ENCODE measurements at places on chromosomes 1 and 21. TPM values are rescaled to one million over a fixed set of nuclear protein-coding genes. Genes with fewer than 3 reads are reported as not detected.

SYTL1 gene
- under 0.01 TPM for total RNA-seq

OR2G6 gene
- not detected for total RNA-seq

S100A10 gene
- total RNA-seq = 144 TPM

TDRD5 gene
- not detected for total RNA-seq

ZMYM1 gene
- total RNA-seq = 21.3 TPM

CYP4X1 gene
- 1.6 TPM for total RNA-seq

PADI6 gene
- not detected for total RNA-seq

CD34 gene
- 16.9 TPM for total RNA-seq

LRRC8D gene
- 26.4 TPM for total RNA-seq

BRINP2 gene
- total RNA-seq = not detected

ZNF648 gene
- not detected for total RNA-seq

MTARC2 gene
- total RNA-seq = 8.0 TPM

AMY1A gene
- total RNA-seq = not detected

HIVEP3 gene
- 1.1 TPM for total RNA-seq

PGLYRP4 gene
- not detected for total RNA-seq

GJA5 gene
- total RNA-seq = 11.0 TPM

USH2A gene
- total RNA-seq = not detected

ZP4 gene
- total RNA-seq = not detected

HES4 gene
- total RNA-seq = 17.8 TPM

CASQ2 gene
- total RNA-seq = not detected

PRAMEF4 gene
- total RNA-seq = not detected

MIXL1 gene
- total RNA-seq = not detected

TRABD2B gene
- total RNA-seq = not detected

A3GALT2 gene
- total RNA-seq = not detected

EDARADD gene
- not detected for total RNA-seq

SPRR2B gene
- not detected for total RNA-seq

CGN gene
- total RNA-seq = 0.71 TPM

GNG4 gene
- total RNA-seq = not detected

TMEM50A gene
- total RNA-seq = 152 TPM

WNT2B gene
- 1.9 TPM for total RNA-seq

XCL2 gene
- not detected for total RNA-seq

DENND1B gene
- total RNA-seq = 3.8 TPM

S100A3 gene
- total RNA-seq = 0.66 TPM

LPAR3 gene
- not detected for total RNA-seq

KLHDC9 gene
- 0.60 TPM for total RNA-seq

MATN1 gene
- not detected for total RNA-seq

ANKRD45 gene
- 0.20 TPM for total RNA-seq

GPR3 gene
- 0.49 TPM for total RNA-seq

LCE1C gene
- total RNA-seq = not detected

BMP8B gene
- 0.07 TPM for total RNA-seq

PEAR1 gene
- 15.8 TPM for total RNA-seq

AZIN2 gene
- total RNA-seq = 0.99 TPM

TFF3 gene
- total RNA-seq = not detected

GBP6 gene
- total RNA-seq = not detected

PODN gene
- 0.60 TPM for total RNA-seq

LAMC2 gene
- 13.0 TPM for total RNA-seq

CNN3 gene
- total RNA-seq = 334 TPM
